ENCODE measurements at places on chromosomes 1 and 21. TPM values are rescaled to one million over a fixed set of nuclear protein-coding genes. Genes with fewer than 3 reads are reported as not detected.

GRCh38 chr1:110151175-110151669, 928 bp downstream of the SLC6A17 start:
- DNase-seq = peak; percentile 35

- DNase-seq = no peak
Observed at GRCh38 chr1:114107474-114108435, 45.9 kb downstream of the SYT6 start.

Gene ALX3
- not detected for total RNA-seq

- no peak for DNase-seq
Observed at GRCh38 chr1:17509363-17509762, 30.1 kb upstream of the ARHGEF10L start.

Gene LCE1A
- total RNA-seq = not detected

- no peak for DNase-seq
Observed at GRCh38 chr1:212777151-212777550, 14.4 kb downstream of the NSL1 start.

Gene B3GALNT2
- total RNA-seq = 30.9 TPM

Gene ZNF683
- not detected for total RNA-seq

Gene ATP1A2
- 3.0 TPM for total RNA-seq

DNA sequence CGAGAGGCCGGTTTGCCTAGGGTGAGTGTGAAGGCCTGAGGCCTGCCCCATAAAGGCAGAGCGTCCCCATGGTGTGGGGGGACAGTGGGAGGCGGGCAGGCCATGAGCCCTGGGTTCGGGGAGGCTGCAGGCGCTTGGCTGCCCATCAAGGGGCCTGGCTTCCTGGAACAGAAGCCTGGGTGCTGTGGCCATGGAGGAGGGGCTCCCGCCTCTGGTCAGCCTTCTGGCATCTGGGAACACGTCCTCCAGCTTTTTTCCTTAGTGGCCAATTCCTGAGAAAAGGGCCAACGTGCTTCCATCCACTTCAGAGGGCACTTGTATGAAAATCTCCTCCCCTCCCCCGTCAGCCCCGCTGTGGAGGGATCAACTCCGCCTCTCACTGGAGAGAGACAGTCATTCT, 58.7 kb downstream of the PRDM16 start:
- no peak for DNase-seq

DNA sequence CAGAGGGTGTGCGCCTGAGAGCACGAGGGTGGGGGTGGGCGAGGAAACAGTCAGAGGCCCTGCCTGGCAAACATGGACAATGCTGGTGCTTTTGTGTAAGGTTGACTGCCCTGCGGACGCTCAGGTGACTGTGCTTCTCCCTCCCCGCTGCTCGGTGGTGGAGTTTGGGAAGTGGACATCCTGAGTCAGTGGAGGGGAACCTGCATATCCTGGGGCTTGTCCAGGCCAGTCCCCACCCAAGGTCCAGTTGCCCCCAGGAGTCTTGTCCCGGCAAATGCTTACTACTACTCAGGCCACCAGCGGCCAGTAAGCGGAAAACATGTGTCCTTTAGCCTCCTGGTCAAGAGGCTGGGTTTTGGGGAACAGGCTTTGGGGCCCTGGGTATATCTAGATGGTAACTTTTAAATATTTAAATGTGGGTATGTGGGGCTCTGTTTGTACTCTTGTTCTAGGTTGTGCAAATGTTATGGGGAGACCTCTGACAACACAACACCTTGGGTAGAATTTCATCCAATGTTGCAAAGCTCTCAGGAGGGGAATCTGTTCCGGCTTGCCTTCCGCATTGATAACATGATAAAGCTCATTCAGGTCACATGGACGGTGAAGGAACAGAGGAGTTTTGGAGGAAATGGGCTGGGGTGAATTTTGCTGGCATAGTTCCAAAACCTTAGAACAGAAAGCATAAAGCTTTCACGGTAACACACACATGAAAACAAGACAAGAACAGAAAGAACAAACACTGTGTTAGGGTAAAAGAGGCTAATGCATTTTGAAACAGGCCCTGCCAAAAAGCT, 364.9 kb downstream of the PRDM2 start:
- DNase-seq = no peak
